ENCODE measurements at places on chromosomes 5 and 9.

- no peak for DNase-seq
These were observed 339.2 kb downstream of the PRR16 start for GRCh38 chr5:120803282-120803681.

- DNase-seq: peak; percentile 39
These were observed 33.5 kb upstream of the EBF1 start for GRCh38 chr5:159133041-159133741.

GRCh38 chr5:116658141-116658540 lies 83.5 kb upstream of the SEMA6A start:
- no peak for DNase-seq

DNA sequence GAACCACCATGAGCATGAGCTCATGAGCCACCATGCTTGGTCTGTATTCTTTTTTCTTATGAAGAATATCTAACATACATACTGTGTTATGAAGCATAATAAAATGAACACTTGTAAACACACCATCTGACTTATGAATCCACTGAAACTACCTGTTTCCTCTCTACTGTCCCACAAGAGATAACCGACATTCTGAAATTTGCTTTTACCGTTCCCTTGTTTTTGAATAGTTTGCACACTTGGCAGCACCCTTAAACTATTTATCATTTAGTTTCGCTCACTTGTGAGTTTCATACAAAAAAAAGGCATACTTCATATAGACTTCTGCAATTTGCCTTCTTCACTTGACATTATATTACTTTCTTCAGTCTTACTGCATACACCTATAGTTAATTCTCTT lies 8.9 kb downstream of the LARS1 start:
- no peak for DNase-seq

- DNase-seq: peak; percentile 97
These were observed 112.2 kb downstream of the RPS23 start for GRCh38 chr5:82165740-82166530.

DNA sequence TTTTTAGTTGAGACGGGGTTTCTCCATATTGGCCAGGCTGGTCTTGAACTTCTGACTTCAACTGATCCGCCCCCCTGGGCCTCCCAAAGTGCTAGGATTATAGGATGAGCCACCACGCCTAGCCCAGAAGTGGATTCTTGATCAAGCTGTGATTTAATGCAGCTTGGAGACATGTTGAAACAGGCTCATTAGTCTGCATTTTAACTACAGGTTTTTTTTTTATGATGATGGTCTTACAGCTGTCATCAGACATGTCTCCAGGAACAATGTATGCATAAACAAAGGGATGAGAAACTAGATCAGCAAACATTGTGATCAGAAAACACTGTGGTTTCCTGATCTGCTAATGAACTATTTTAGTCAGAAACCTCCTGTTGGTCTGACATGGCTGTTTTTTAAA lies 30.0 kb upstream of the PLPP1 start:
- DNase-seq: peak; percentile 40

GRCh38 chr9:18396102-18396728 lies 77.7 kb upstream of the ADAMTSL1 start:
- DNase-seq: peak; percentile 26

GRCh38 chr5:171442287-171443042 lies 23.0 kb downstream of the FGF18 start:
- no peak for DNase-seq

- no peak for DNase-seq
These were observed 72.1 kb upstream of the CHD1 start for GRCh38 chr5:99000876-99001275.

DNA sequence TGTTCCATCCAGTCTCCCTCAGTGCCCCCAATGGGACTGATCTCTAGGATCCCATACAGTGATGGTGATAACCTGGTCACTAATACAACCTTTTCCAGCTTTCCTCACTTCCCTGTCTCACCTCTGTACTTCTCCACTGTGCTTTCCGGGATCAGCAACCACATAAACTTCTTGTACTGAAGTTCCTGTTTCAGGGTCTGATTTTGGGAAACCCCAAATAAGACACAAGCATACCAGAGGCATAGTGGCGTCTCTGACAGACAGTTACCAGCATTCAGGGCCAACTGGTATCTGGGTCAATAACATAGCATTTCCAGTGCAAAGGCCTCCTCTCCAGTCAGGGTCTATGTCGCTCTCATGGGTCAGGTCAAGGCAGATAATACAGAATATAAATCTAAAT lies 64.3 kb downstream of the GLDC start:
- no peak for DNase-seq

DNA sequence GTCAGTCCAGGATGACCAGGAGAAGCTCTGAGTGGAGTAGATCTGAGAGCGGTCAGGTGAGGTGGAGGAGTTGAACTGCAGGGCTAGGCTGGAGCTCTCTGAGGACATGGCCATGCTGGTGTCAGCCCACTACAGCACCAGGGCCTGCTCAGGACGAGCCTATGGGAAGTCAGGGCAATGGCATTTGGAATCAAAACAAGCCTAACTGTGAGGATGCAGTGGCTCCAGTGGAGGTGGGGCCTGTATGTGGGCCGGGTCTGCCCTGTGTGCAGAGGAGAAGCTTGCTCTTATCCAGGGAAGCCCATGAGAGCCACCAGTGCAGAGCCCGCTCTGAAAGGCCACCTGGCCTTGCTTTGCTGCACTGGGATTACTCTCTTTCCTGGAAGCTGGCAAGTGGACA lies 11.1 kb downstream of the CXCL14 start:
- no peak for DNase-seq

GRCh38 chr5:157382996-157383800 lies 76.8 kb upstream of the NIPAL4 start:
- no peak for DNase-seq

DNA sequence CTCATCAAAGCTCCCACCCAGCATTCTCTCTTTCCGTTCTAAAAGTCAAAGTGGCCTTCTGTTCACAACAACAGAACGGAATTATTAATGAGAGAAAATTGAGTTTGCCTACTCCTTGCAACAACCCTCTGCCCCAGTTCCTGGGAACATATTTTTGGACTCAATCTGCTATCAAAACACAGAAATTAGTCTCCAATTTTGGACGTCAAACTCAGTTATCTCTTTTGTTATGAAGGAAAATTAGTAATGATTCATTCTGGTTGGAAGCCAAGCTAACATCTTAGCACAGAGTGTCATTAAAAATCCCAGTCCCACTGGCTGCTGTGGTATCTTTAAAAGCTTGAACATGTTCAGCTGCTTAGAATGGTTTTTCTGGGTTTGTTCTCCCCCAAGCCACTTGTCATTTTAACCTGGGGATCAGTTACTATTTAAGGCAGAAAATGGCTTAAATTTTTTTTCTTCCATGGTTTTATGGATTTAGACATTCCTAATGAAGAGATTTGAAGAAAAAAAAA lies 343.2 kb downstream of the TRIM32 start:
- no peak for DNase-seq

DNA sequence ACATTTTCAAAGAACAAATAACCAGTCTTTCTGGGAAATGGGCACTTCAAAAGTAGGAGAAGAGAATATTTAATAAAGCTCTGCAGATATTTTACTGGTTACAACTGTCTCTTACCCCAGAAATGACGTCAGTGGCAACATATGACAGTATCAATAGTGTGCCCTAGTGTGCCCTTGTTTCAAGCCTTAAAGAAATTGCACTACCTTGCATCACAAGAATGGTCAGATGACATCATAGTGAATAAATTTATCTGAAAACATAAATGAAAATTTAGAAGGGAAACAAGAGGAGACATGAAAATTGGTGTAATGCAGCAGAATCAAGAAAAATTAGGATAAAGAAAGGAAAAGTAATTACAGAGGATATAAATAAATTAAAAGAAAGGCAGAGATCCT lies 176.7 kb downstream of the GNAQ start:
- DNase-seq: no peak

DNA sequence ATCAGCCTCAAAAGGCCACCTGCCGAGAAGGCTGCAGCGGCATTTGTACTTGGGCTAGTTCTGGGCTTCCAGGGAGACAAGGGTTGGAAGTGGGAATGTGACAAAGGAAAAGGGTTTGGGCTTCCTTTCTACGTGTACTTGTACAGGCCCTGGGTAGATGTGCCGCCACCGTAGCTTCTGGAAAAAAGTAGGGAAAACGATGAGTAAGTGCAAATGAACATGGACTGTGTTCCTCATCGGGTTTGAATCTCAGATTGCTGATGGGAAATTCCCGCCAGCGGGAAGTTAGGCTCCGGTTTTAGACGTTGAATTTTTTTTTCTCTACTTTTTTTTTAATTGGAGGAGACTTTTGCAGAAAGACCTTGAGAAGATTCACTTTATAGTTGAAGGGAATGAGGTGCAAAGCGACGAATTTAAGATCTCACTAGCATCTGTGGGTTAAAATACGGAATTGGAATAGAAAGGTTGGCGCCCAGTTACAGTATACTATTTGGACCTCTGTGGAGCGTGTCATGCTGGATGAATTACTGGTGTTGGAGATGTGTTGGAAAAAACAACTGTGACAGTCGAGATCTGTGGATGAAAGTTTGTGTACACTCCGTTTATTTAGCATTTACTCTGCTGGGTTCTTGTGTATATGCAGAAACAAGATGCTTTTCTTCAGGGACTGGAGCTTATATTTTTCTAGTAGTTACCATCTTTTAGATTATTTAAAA lies 1.2 kb downstream of the G3BP1 start:
- DNase-seq: peak; percentile 30

GRCh38 chr9:34171753-34172535 lies 6.9 kb upstream of the UBAP1 start:
- no peak for DNase-seq

- no peak for DNase-seq
These were observed 190.1 kb downstream of the ACTL7B start for GRCh38 chr9:108665521-108666239.

- DNase-seq: peak; percentile 33
These were observed 7.2 kb downstream of the NINJ1 start for GRCh38 chr9:93126825-93127368.

Measured in skin of body (tissue), 3 donors.